PC-9 (cell line): ENCODE measurements at places on chromosomes 4 and X. TPM values are rescaled to one million over a fixed set of nuclear protein-coding genes. Genes with fewer than 3 reads are reported as not detected.

GRCh38 chr4:186723292-186724057, at the start of gene FAT1:
Gene FAT1, minus strand, starts transcription at chr4:186723856. Its CDS starts 14,029 bp downstream, at chr4:186709827.
- no peaks in the 10 kb centered on the region for H3K27me3 ChIP-seq
- H3K4me3 ChIP-seq: peak within 1 kb of the TSS; percentile 98
- peak; percentile 59 for DNase-seq
- H3K36me3 ChIP-seq: no peaks in the 10 kb centered on the region
- no peak within 1 kb of the TSS for H3K27ac ChIP-seq
- peaks cover 21% of the 10 kb centered on the region for H3K4me1 ChIP-seq

DNA sequence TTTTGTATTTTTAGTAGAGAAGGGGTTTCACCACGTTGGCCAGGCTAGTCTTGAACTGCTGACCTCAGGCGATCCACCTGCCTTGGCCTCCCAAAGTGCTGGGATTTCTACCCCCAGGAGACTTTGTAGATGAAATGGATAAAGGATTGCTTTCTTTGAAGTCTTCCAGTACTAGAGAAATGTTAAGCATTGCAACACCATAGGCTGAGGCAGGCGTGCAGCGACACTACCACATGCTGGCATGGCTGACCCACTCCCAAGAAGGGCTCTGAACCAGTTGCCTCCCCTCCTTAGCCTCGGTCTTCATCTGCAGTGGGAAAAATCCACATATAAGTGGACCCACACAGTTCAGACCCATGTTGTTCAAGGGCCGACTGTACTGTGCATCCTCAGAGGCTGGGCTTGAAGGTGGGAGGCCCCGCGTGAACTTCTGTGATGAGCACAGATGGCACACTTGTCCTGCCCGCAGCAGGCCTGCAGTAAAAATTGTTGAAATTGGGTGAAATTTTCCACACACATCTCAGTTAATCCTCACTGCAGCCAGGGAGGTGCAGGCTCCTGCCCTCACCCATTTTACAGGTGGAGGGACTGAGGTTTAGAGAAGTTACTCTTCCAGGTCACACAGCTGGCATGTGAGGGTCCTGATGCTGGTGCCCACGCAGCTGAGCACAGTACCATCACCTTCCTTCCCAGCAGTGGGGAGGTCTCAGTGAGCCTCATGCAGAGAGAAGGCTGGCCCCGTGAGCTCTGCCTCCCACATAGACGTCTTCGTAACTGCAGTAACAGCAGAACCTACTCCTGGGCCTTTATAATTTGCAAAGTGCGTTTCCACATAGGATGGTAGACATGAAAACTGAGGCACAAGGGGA, 35.5 kb downstream of the HTRA3 start:
- no peak overlapping the region for H3K27ac ChIP-seq
- no peak for DNase-seq
- H3K36me3 ChIP-seq: no peaks in the 10 kb centered on the region
- no peaks in the 10 kb centered on the region for H3K27me3 ChIP-seq

Gene RASGEF1B
- total RNA-seq: 0.70 and 1.0 TPM in 2 replicates

Gene FREM3
- total RNA-seq: not detected in 2 replicates

Gene TMEM31
- not detected in 2 replicates for total RNA-seq

DNA sequence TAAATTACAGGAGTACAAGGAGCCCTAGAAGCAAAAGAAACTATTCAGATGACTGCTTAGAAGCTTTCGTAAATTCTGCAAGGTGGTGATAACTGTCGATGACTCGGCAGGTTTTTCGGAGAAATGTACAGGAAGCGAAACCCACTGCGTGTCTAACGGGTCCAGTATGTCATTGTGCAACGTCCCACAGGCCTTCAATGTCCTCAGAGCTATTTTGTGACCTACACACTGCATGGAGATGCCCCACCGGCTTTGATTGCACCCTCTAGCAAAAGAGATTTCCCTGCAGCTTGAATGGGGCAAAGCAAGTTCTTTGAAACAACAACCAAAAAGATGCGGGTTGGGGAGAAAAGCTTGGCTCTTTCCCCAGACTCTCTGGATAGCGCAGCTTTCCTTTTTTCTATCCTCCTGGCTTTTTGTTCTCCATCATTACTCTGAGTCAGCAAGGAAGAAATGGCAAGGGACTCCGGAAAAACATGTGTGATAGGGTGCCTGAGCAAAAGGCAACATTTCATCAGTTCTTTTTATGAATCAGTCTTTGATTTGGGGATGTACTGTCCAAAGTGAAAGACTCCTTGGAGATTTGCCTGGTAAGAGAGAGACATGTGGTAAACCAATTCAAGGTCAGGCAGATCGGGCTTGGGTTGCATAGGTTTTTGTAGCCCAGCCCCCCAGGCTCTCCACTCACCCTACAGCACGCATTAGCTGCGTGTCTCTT, 112.0 kb upstream of the TBL1X start:
- H3K27me3 ChIP-seq: no peaks in the 10 kb centered on the region
- H3K27ac ChIP-seq: peak overlapping the region; percentile 97
- H3K4me3 ChIP-seq: peak overlapping the region; percentile 37; the same call in 1 of the 2 replicates
- H3K36me3 ChIP-seq: no peaks in the 10 kb centered on the region

Gene TMEM154
- total RNA-seq: 19.7 and 34.5 TPM in 2 replicates

GRCh38 chr4:159052315-159052714, 50.6 kb upstream of the RAPGEF2 start:
- no peak overlapping the region for H3K4me3 ChIP-seq
- no peaks in the 10 kb centered on the region for H3K27me3 ChIP-seq
- no peak overlapping the region for H3K27ac ChIP-seq
- H3K36me3 ChIP-seq: no peaks in the 10 kb centered on the region

GRCh38 chr4:71006203-71006907, 12.9 kb downstream of the DCK start:
- no peak overlapping the region for H3K27ac ChIP-seq
- no peaks in the 10 kb centered on the region for H3K27me3 ChIP-seq
- no peaks in the 10 kb centered on the region for H3K4me1 ChIP-seq

Gene IQCM
- total RNA-seq: not detected in 2 replicates
